CD4-positive, alpha-beta memory T cell (primary cell): ENCODE measurements at places on chromosomes 13 and 19.

GRCh38 chr19:3027981-3028304 lies 1.1 kb downstream of the TLE2 start:
- DNase-seq: no peak

GRCh38 chr13:85520445-85520844 lies 278.8 kb downstream of the SLITRK6 start:
- DNase-seq: no peak

- no peak for DNase-seq
Measured at GRCh38 chr13:111912453-111912866, 154.5 kb upstream of the SOX1 start.

DNA sequence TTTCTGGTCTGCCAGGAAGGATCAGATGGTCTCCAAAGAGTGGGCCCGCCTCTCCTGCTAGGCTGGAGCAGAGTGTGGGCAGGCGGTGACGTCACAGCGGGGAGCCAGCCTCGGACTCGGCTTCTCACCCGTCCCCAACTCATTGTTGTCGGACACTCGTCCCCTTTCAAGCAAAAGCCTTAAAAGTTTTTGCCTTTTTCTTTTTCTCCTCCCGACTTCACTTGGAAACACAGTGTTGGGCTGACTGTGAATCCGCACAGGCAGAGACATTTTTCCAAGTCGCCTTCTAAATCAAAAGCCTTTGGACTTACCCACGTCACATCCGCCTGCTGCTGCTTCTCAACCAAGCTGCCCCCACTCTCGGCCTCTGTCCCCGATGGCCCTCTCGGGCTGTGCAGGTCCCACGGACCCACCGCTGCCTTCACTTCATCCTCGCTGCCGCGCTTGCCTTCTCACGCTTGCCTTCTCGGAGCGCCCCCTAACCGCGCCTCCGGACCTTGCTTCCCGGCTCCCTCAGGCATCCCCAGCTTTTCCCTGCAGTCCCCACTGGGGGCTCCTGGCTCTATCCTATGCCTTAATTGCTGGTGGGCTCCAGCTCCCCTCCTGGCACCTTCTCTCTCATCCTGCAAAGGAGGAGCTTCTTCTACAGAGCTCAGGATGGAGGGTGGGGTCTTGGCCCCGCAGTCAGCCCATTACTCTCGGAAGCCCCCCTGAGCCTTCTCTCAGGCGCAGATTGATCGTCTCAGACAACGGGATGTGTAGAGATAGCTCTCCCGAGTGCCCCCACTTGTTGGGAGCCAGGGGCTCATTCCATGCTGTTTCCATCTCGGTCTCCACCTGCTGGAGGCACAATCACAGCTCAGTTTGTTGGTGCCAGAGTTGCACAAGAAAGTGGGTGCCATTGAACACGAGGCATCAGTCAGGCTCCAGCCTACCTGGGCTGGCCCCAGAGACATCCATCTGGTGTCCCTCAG lies 3.9 kb upstream of the ZNF135 start:
- DNase-seq: no peak

- no peak for DNase-seq
Measured at GRCh38 chr19:51803967-51804366, 9.0 kb downstream of the FPR3 start.
